Activated T-helper 17 cell treated with anti-CD3 and anti-CD28 coated beads, Interleukin-2, amount 50 U/mL, for 72 hours (primary cell): ENCODE measurements at places on chromosomes 12 and 14.

DNA sequence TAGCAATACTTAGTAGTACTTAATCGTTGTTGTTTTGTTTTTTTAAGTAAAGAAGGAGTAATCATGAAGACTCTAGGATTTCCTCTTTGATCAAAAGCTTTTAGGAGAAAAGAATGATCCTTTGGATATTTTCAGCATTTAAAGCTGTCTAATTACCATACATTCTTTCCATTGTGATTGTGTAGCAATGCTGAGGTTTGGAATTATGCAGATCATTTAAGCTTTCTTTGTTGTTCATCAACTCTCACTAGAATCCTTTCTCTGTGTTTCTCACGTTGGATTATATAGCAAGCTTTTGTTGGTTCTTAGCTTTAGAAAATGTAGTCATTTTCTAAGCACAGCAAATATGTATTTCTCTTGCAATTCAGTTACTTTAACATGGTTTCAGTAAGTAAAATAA, 25.8 kb downstream of the CCDC91 start:
- H3K4me3 ChIP-seq = no peak overlapping the region
- no peaks in the 10 kb centered on the region for H3K27me3 ChIP-seq
- peaks cover 14% of the 10 kb centered on the region for H3K36me3 ChIP-seq
- no peak overlapping the region for H3K27ac ChIP-seq

- peaks cover 91% of the 10 kb centered on the region for H3K36me3 ChIP-seq
- no peak overlapping the region for H3K4me3 ChIP-seq
- H3K4me1 ChIP-seq = peaks cover 19% of the 10 kb centered on the region
- no peak overlapping the region for H3K27ac ChIP-seq
- no peaks in the 10 kb centered on the region for H3K27me3 ChIP-seq
Measured at GRCh38 chr14:91342206-91342760, 75.3 kb downstream of the CCDC88C start.

DNA sequence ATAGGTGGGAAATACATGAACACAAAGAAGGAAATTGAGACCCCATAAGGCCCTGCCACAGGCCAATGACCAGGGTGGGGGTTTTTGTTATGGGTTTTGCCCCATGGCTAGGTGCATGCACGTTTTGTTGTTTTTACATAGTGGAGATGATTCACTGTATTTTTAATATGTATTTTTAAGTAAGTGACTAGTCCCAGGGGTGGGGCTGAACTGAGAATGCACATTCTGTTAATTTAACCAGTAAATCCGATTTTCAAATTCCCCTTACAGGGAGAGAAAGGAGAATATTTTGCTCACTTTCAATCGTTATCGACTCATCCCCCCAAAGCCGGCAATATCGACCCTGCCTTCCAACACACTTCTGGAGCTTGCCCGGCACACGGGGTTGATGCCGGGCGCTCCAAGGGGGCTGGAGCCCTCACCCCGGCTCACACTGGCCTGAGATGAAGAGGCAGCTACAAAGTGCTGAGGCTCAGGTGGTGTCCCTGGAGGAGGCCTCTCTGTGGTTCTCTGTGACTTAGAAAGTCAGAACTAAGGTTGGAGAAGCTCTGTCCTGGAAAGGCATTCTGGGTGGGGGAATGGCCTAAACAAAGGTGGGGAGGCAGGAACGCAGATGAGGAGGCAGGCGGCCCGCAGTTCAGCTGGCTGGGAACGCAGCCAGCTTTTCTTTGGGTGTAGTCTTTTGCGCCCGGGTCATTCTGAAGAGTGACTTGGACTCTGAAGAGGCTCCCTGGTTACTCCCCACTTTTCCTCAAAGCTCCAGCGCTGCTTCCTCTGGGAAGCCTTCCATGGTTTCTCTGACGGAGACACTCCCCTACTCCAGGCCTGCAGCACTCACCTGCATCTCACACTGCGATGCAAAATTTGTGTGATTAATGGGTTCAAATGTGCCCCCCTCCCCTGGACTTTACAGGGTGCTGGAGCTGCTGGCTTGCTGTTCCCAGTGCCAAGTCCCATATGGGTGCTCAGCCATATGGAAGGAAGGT, 50.7 kb upstream of the DLK1 start:
- no peak overlapping the region for H3K4me3 ChIP-seq
- no peaks in the 10 kb centered on the region for H3K36me3 ChIP-seq
- peaks cover 4% of the 10 kb centered on the region for H3K4me1 ChIP-seq
- no peak for ATAC-seq
- H3K27me3 ChIP-seq = peaks cover 31% of the 10 kb centered on the region

DNA sequence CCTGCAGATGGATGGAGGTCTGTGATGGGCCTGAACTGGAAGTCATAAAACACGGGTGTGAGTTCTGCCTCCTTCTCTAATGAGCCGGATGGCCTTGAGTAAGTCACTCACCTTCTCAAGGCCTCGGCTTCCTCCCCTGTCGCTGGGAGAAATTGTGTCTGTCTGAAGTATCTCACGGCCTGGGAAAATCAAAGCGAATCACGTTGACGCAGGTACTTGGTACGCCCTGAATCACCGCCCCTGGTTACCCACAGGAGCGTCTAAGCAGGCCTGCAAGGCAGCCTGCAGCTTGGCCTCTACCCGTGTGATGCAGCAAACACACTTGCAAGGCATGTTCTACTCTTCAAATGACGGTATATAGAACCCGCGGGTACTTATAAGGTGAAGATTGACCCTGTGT, 28.1 kb upstream of the CD9 start:
- peaks cover 16% of the 10 kb centered on the region for H3K27me3 ChIP-seq
- H3K36me3 ChIP-seq = no peaks in the 10 kb centered on the region
- H3K4me3 ChIP-seq = no peak overlapping the region
- ATAC-seq = no peak
- no peak overlapping the region for H3K27ac ChIP-seq

GRCh38 chr14:34361504-34362011, 100.5 kb downstream of the SPTSSA start:
- peaks cover 20% of the 10 kb centered on the region for H3K27me3 ChIP-seq
- ATAC-seq = no peak
- H3K4me1 ChIP-seq = no peaks in the 10 kb centered on the region
- no peak overlapping the region for H3K4me3 ChIP-seq
- H3K27ac ChIP-seq = no peak overlapping the region
- H3K36me3 ChIP-seq = no peaks in the 10 kb centered on the region
